Activated CD4-positive, alpha-beta memory T cell treated with anti-CD3 and anti-CD28 coated beads for 36 hours (primary cell): ENCODE measurements at places on chromosomes 11 and 22. TPM values are rescaled to one million over a fixed set of nuclear protein-coding genes. Genes with fewer than 3 reads are reported as not detected.

The USP2 gene
- 1.4 TPM for total RNA-seq

The OR8D1 gene
- not detected for total RNA-seq

The GANAB gene
- 249 TPM for total RNA-seq

The FOLR2 gene
- total RNA-seq = not detected

The SLC43A3 gene
- 170 TPM for total RNA-seq

The IL10RA gene
- total RNA-seq = 117 TPM

The SLC22A8 gene
- not detected for total RNA-seq

The ARFGAP3 gene
- 45.5 TPM for total RNA-seq

The RGL4 gene
- 7.7 TPM for total RNA-seq

The PYGM gene
- total RNA-seq = 0.94 TPM

The OR2AT4 gene
- not detected for total RNA-seq

The SERPING1 gene
- not detected for total RNA-seq

The AQP11 gene
- total RNA-seq = 0.34 TPM

The FOSL1 gene
- total RNA-seq = 17.1 TPM

The OR52H1 gene
- not detected for total RNA-seq

The RFPL1 gene
- not detected for total RNA-seq

The NCAM1 gene
- not detected for total RNA-seq

The HDHD5 gene
- 42.2 TPM for total RNA-seq

The MUC5AC gene
- total RNA-seq = not detected

The CRACR2B gene
- 1.8 TPM for total RNA-seq

The XPNPEP3 gene
- total RNA-seq = 20.1 TPM
